Stimulated activated CD4-positive, alpha-beta T cell treated with anti-CD3 and anti-CD28 coated beads, TNF-alpha, amount 100 ng/mL, for 48 hours (primary cell): ENCODE measurements at places on chromosomes 12 and 14.

DNA sequence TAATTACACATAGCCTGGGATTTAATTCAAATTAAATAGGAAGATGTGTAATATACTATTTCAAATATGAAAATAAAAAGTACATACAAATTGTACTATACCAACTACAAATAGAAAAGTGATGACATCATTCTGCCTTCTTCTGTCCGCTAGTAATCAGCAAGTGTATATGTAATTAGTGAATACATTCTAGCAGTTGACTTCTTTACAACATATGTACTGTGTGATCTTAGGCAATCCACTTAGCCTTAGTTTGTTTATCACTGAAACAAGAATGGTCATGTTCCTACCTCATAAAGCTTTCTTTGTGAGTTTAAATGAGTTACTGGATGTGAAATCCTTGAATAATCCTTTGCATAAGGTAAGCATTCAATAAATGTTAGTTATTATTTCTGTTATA, 7.8 kb upstream of the LUM start:
- DNase-seq, result no peak

DNA sequence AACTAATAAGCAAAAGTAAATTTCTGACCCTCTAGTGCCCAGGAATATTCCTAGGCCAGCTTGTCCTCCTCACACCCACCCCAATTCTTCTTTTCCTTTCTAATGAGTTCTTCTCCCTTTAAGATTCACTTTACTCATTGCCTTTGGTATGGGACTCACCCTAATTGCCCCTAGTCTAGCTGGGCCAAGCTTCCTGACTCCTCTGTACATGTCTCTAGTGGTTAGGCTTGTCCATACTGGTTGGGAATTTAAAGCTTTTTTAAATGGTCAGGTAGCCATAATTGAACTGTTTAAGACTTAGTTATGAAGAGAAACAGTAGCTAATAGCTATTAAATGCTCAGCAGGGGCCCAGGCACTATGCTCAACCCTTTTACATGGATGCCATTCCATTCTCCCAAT, 248.2 kb downstream of the C12orf42 start:
- DNase-seq, result no peak

DNA sequence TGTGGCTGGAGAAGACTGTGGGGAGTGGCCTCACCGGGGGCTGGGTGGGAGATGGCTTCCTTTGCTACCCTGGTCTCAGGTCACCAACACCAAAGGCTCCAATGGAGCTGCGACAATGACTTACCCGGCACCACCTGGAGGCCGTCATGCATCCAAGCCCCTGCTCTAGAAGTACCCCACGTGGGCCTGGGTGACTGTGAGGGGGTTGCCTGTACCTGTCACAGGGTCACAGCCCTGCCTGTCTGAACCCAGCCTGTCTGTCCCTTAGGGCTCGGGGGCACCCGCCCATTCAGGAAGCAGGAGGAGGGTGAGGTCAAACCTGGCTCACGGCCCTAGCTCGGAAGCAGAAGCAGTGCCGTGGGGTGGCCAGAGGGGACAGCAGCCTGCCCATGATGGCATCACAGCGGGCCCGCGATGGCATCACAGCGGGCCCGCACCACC, 18.9 kb downstream of the ABCB9 start:
- no peak for DNase-seq

- DNase-seq, result no peak
Measured at GRCh38 chr14:105549481-105549880, 23.1 kb downstream of the TMEM121 start.

DNA sequence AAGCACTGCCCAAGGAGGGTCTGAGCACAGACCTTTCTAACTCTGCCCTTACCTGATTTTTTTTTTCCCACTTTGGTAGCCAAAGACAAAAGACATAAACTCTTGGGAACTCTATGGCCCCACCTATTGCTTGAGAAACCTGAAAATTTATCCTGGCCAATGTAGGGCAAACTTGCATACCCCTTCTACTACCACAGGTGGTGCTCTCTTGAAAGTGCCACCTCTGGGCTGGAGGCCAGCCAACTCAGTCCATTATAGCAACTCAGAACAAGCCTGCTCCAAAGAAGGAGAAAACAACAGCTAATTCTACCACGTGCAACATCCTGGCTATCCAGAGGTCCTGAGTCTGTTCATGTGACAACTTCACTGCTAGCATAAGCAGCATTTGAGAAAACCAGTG, 55.7 kb upstream of the ABCD2 start:
- no peak for DNase-seq

GRCh38 chr14:81252278-81252677, 31.5 kb upstream of the GTF2A1 start:
- no peak for DNase-seq

DNA sequence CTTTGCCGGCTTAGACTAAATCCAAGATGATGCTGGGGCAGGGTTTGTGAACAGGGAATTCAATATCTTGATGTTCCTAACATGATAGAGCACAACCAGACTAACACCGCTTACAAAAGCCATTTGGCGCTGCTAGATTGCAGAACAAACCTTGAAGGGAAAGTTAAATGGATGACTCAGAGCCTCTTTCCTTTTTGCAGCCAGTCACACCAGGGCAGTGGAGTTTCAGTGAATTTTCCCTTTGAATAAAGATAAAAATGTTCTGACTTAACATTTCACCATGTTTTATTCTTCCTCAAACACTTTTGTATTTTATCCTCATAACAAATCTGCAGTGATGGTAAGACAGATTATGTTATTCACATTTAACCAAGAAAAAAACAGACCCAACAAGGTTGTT, 47.3 kb downstream of the PDE6H start:
- no peak for DNase-seq

DNA sequence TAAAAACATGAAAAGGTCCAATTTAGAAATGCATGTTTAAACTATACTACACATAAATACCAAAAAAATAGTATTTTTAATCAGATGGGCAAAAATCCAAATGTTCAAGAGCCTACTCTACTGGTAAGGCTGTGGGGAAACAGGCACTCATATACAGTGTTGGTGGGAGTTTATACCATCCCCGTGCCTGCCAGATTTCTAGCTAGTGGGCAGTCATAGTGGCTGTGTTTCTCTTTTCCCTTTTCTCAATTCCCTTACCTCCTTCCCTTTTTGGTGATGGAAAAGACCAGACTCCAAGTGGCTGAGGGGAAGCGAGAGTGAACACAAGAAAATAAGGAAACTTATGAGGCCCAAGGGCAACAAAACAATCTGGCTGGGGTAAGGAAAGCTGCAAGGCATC, 14.7 kb downstream of the ZNF641 start:
- no peak for DNase-seq

DNA sequence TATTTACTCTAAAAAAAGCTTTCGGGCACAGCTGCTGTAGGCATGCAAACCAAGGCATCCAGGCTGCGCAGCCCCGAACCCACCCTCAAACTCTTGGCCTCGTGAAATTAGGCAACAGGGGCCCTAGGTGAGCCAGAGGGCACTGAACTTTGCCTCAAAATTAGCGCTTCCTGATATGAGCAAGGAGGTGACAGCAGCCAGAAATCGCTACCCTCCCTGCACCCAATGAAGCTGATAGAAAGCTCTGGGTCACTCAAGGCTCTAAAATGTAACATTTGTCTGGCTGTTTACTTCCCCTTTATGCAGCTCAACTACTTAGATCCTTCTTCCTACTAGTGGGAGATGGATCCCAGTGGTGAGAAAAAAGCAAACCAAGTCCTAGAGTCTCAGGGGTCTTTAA, 61.8 kb downstream of the PITPNM2 start:
- no peak for DNase-seq

DNA sequence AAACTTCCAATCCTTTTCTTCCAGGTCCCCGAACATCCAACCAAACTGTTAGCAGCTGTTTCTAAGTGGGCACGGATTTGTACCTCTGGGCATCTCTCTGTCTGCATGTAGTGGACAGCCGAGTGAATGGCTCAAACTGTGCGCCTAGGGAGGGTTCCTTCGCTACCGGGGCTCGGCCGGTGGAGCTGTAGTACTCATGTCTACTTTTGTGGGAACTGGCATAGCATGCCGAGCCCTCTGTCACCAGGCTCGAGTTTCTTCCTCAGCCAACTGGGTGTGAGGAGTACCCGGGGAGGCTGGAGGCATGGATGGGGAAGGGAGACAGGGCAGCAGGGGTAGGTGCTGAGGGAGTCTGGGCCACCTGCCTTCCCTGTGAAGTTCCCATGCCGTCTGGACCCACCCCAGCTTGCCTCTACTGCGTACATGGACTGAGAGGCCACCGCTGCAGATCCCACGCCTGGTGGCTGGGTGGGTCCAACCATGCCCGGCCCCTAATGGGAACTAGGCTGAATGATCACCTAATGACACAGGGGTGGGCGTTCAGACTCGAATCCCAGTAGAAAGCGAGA, 23.0 kb downstream of the TNFAIP2 start:
- DNase-seq, result no peak

GRCh38 chr12:32826807-32827412, 69.7 kb downstream of the PKP2 start:
- no peak for DNase-seq

DNA sequence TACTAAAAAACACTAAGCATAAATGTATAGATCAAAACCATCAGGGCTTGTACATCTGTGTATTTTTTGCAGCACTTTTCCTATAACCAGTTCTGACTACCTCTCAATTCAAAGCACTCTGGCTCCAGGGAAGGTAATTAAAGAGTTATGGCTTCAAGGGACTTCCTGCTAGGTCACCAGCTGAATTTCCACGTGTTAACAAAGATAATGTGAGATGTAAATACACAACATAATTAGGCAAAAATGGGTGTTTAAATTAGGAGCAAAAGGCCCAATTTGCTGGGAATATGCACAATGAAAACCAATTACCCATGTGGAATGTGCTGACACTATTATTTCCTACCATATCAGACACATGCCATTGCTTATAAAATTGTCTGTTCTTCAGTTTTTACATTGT, 513.4 kb upstream of the FLRT2 start:
- no peak for DNase-seq

GRCh38 chr12:45425426-45425825, 209.5 kb downstream of the ANO6 start:
- DNase-seq, result no peak

- DNase-seq, result no peak
Measured at GRCh38 chr12:110282300-110282860, 1.3 kb downstream of the ATP2A2 start.

GRCh38 chr12:46439793-46440511, 67.4 kb upstream of the SLC38A2 start:
- no peak for DNase-seq
